ENCODE measurements at places on chromosomes 1 and 21.

DNA sequence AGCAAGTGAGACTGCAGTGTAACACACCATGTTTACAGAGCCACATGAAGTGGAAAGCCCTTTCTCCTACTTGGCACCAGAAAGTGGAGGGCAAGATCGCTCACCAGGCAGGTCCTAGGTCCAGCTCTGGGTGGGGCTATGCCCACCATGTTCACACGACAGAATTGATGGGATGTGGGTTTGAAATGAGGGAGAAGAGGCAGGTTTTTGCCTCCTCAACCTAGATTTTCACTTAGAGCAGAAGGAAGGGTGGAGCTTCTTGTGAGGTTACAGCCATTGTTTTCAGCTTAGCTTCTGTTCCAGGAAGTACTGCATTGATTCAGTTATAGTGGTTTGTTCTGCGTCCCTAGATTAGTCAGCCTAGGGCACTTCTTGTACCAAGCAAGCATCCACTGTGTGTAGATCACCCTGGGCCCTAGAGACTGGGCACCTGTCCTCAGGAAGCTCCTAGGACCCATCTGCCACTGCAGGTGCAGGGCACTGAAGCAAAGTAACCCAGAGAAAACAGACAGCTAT lies 2.3 kb downstream of the CD53 start:
- peak; percentile 10 for DNase-seq

DNA sequence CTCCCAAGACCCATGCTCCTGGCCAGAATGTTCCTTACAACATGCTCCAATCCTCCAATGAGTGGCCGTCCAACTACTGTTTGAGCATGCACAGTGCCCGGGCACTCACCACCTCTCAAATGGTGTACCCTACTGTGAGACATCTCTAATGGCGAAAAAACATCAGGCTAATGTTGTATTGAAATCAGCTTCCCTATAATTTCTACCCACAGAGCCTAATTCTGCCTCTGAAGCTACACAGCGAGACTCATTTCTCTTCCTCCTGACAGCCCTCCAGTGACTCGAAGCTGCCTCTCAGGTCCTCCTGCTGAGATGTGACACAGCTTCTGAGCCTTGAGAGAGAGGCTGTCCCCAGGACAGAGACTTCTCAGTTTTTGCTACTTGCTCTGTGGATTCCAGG lies 130.7 kb downstream of the FAM78B start:
- DNase-seq: no peak

- DNase-seq: no peak
These were observed 43.4 kb downstream of the GNPAT start for GRCh38 chr1:231284441-231284840.

GRCh38 chr1:221069178-221069903 lies 190.1 kb downstream of the HLX start:
- no peak for DNase-seq

GRCh38 chr1:200869753-200870391 lies 2.9 kb upstream of the GPR25 start:
- no peak for DNase-seq

- DNase-seq: no peak
These were observed 16.1 kb upstream of the AQP10 start for GRCh38 chr1:154304664-154305337.
